Left renal pelvis (tissue), 4 donors: ENCODE measurements at places on chromosomes 5 and 9. TPM values are rescaled to one million over a fixed set of nuclear protein-coding genes. Genes with fewer than 3 reads are reported as not detected.

GRCh38 chr9:715300-715699 lies 126.2 kb upstream of the DMRT1 start:
- DNase-seq, result no peak

SPATA31A1 gene
- not detected for polyA plus RNA-seq

- DNase-seq, result no peak
These were observed 408.0 kb downstream of the EBF1 start for GRCh38 chr5:158691631-158692255.

GRCh38 chr5:9544502-9545135 lies 1.3 kb downstream of the SEMA5A start:
- DNase-seq, result no peak

CCDC152 gene
- 14.2 TPM for polyA plus RNA-seq

GRCh38 chr9:23962101-23962500 lies 136.1 kb upstream of the ELAVL2 start:
- no peak for DNase-seq

- no peak for DNase-seq
These were observed 58.8 kb upstream of the ERCC6L2 start for GRCh38 chr9:95816716-95817115.
